ENCODE measurements at places on chromosomes 1 and 21.

- DNase-seq, result no peak
Measured at GRCh38 chr21:41836166-41837015, 42.8 kb downstream of the PRDM15 start.

DNA sequence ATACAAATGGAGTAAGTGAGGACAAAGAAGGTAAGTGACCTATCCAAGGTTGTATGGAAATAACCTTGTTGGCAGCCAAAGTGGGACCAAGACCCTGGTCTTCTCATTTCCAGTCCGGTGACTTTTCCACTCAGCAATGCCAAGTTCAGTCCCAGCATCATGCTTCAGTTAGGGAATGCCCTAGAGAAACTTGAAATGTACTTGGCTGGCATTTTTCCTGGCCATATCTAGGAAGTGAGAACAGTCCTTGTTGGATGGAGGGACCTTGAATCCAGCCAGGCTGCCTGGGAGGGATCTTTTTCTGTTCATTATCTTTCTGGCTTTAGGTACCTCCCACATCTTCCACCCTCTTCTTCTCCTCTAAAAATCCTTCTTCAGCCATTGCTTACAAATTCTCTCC is 76.8 kb upstream of the UBE2U start:
- no peak for DNase-seq

GRCh38 chr1:203360547-203361185 is 9.7 kb upstream of the FMOD start:
- no peak for DNase-seq

DNA sequence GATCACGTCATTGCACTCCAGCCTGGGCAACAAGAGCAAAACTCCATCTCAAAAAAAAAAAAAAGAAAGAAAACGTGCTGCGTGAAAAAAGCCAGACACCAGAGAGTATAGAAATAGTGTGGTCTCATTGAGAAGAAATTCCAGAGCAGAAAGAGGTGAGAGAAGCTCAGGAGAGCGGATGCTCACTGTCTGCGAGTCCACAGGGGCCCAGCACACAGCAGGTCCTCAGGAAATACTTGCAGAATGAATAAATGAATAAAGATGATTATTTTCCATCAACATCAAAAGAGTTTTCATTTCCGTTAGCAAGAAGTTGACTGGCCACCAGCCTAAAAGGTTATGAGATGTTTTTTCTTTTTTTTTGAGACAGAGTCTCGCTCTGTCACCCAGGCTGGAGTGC is 14.4 kb downstream of the CASP9 start:
- no peak for DNase-seq

DNA sequence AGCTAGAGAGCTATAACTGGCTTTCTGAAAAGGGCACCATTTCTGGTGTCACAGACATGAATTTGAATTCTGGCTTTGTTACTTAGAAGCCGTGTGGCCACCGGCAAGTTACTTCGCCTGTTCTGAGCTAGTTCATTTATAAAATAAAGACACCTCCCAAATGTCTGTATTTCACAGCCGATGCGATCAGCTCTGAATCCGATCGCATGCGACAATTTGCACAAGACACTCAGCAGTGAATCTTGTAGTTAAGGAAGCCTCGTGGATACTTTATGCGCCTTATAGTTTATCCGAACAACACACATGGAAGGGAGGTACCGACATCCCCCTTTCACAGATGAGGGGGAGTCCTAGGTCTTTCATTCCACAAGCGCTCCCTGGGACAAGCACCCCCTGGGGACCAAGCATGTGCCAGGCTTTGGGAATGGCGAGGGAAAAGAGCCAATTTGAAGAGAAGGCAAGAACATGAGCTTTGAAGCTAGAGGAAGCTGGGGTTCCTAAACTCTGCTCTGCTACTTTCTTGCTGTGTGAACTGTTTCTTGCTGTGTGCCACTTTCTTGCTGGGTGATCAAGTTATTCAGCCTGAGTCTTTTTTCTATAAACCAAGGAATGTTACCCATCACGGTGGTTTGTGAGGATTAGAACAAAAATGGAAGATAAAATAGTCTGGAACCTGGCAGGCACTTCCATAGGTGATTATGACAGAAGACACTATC is 3.9 kb downstream of the ID3 start:
- no peak for DNase-seq

Measured in stimulated activated CD4-positive, alpha-beta T cell treated with anti-CD3 and anti-CD28 coated beads, TNF-alpha, amount 100 ng/mL, for 4 hours (primary cell).